Caco-2 (cell line): ENCODE measurements at places on chromosomes 6 and 20.

DNA sequence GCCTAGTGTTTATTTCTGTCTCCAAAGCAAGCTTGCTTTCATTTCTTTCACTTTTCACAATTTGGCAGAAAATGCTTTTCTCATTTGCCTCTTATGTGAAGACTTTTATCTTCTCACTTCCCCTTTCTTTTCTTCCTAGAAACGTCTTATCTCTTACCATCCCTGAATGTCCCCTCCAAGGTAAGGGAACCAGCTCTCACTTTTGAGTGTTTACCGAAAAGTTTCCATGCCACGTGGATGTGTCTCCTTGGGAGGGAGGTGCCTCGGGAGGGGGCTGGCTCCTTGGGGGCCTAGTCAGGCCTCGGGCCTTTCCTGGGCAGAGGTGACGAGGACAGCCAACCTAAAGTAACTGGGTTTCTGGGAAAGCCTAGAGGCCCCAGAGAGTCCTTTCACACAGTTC is 127.4 kb downstream of the CD24 start:
- H3K27me3 ChIP-seq = no peaks in the 10 kb centered on the region
- DNase-seq = no peak
- H3K4me1 ChIP-seq = no peaks in the 10 kb centered on the region
- H3K4me3 ChIP-seq = no peak overlapping the region
- H3K27ac ChIP-seq = no peak overlapping the region

GRCh38 chr6:112441607-112442006 is 94.5 kb downstream of the RFPL4B start:
- no peaks in the 10 kb centered on the region for H3K36me3 ChIP-seq
- no peaks in the 10 kb centered on the region for H3K27me3 ChIP-seq
- H3K4me3 ChIP-seq = no peak overlapping the region
- H3K27ac ChIP-seq = no peak overlapping the region
- H3K4me1 ChIP-seq = peaks cover 26% of the 10 kb centered on the region

- peak within 1 kb of the TSS; percentile 80 for H3K27ac ChIP-seq
- DNase-seq = peak; percentile 92
- H3K36me3 ChIP-seq = peaks cover 2% of the 10 kb centered on the region; the same call in 1 of the 2 replicates
- H3K4me1 ChIP-seq = peaks cover 4% of the 10 kb centered on the region
- H3K27me3 ChIP-seq = no peaks in the 10 kb centered on the region
These were observed at the start of gene SOD2 for GRCh38 chr6:159693128-159693893. Gene SOD2 (minus strand): TSS chr6:159693241. CDS start chr6:159693167, 74 bp downstream.

DNA sequence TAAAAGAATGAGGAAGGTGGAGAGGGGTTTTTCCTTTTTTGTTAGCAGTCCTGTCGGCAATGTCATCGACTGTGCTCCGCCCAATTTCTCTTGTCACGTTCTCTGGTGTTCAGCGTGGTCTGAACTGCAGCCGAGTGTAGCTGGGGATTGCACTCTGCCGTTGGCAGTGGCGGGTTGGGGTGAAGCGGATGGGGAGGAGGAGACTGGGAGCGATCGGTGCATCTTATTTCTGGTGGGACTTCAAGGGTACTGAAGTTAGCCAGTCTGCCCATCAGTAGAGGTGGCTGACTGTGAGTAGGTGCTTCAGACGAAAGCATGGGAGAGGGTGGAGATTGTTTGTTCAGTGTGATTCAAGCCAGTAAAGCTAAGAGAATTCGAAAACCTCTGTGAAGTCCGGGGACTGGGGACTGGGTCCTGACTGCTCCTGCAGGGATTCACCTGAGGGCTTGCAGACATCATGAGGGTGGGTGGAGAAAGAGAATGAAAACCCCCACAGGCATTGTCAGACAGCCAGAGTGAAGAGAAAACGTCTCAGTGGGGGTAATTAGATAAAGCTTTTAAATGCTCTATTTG is 5.1 kb downstream of the RREB1 start:
- peak overlapping the region; percentile 19 for H3K4me3 ChIP-seq
- peak overlapping the region; percentile 36 for H3K27ac ChIP-seq
- DNase-seq = peak; percentile 30

- H3K27me3 ChIP-seq = no peaks in the 10 kb centered on the region
- no peak overlapping the region for H3K4me3 ChIP-seq
- H3K4me1 ChIP-seq = no peaks in the 10 kb centered on the region
- no peak for DNase-seq
These were observed 414 bp downstream of the SIM1 start for GRCh38 chr6:100464162-100464851.

- no peaks in the 10 kb centered on the region for H3K36me3 ChIP-seq
- DNase-seq = peak; percentile 73
- H3K4me3 ChIP-seq = peak overlapping the region; percentile 46
- 0 out of 2 replicates have a peak, but pooled peaks cover 4% of the 10 kb centered on the region for H3K4me1 ChIP-seq
These were observed 46.3 kb downstream of the OR2B2 start for GRCh38 chr6:27865850-27866356.

DNA sequence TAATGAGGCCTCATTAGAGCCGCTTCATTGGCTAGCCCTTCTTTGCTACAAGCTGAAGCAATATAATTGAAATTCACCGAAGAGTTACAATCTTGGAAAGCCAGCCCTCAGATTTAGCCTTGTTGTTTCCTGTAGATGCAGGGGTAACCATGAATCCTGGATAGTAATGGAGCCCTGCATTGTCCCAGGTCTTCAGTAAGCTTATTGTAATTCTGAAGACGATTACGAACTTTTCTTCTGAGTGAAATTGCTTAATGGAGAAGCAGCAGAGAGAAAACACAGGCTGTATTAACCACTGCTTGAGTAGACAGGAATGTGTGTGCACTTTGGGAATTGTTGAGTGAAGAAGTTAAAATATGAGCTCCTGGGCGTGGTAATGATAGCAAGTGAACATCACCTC is 26.3 kb upstream of the NAA20 start:
- H3K4me3 ChIP-seq = no peak overlapping the region
- peak overlapping the region; percentile 70 for H3K27ac ChIP-seq
- H3K4me1 ChIP-seq = peaks cover 45% of the 10 kb centered on the region
- no peaks in the 10 kb centered on the region for H3K27me3 ChIP-seq
- DNase-seq = no peak

GRCh38 chr6:129251669-129252376 is 368.9 kb downstream of the LAMA2 start:
- H3K36me3 ChIP-seq = no peaks in the 10 kb centered on the region
- H3K4me3 ChIP-seq = no peak overlapping the region
- no peaks in the 10 kb centered on the region for H3K4me1 ChIP-seq
- H3K27ac ChIP-seq = no peak overlapping the region
- peak; percentile 74 for DNase-seq
- H3K27me3 ChIP-seq = no peaks in the 10 kb centered on the region

- H3K4me1 ChIP-seq = no peaks in the 10 kb centered on the region
- no peak overlapping the region for H3K27ac ChIP-seq
- H3K27me3 ChIP-seq = no peaks in the 10 kb centered on the region
- H3K4me3 ChIP-seq = no peak overlapping the region
- no peak for DNase-seq
These were observed 9.9 kb downstream of the KIAA1755 start for GRCh38 chr20:38250609-38251008.

GRCh38 chr6:118896339-118897136 is 2.6 kb downstream of the ASF1A start:
- no peak overlapping the region for H3K4me3 ChIP-seq
- H3K4me1 ChIP-seq = peaks cover 6% of the 10 kb centered on the region; the same call in 1 of the 2 replicates

DNA sequence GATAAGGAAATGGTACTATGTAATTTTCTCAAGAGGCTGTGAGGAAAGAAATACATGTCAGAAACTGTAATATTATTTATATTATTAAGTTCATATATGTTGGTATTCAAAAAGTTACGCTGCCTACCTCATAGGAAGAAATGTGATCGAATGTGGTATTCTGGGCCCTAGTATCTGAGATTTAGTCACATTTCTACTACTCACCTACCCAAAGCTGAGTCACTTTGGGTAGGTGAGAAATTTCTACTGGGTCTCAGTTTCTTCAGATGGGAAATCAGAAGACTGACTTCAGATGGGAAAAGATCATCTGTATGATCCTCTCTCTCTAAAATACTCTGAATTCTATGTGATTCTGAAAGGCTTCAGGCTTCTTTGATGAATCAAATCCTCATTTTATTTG is 411.0 kb downstream of the SYNE1 start:
- peaks cover 2% of the 10 kb centered on the region; the same call in 1 of the 2 replicates for H3K36me3 ChIP-seq
- no peak overlapping the region for H3K4me3 ChIP-seq
- no peaks in the 10 kb centered on the region for H3K27me3 ChIP-seq
- DNase-seq = no peak

GRCh38 chr6:14738933-14739332 is 506.9 kb upstream of the JARID2 start:
- no peak overlapping the region for H3K4me3 ChIP-seq
- no peak overlapping the region for H3K27ac ChIP-seq
- H3K4me1 ChIP-seq = peaks cover 3% of the 10 kb centered on the region; the same call in 1 of the 2 replicates
- DNase-seq = no peak

GRCh38 chr20:428658-429200 is 20.6 kb downstream of the RBCK1 start:
- no peaks in the 10 kb centered on the region for H3K4me1 ChIP-seq
- no peak overlapping the region for H3K4me3 ChIP-seq
- H3K36me3 ChIP-seq = no peaks in the 10 kb centered on the region

DNA sequence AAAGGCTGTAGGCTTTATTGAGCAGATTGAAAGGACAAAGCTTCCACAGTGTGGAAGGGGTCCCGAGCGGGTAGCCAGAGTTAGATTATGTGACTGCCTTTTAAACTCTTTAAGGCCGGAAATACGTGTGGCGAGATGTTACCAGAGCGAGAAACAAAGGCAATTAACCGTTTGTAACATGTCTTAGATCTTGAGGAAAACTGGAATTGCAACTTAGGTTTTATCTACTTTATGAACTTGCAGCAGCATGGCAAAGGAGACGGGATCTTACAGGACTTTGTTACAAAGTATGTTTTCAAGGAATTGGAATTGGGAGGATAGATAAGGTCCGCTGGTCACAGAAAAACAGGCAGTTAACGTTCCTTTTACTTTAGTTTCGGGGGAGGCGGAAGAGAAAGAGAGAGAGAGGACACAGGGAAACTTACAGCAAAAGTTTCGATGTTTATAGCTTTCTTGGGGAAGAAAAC is 594.7 kb upstream of the ADGRB3 start:
- no peak for DNase-seq
- H3K36me3 ChIP-seq = no peaks in the 10 kb centered on the region
- H3K27me3 ChIP-seq = no peaks in the 10 kb centered on the region
- no peak overlapping the region for H3K27ac ChIP-seq
- no peak overlapping the region for H3K4me3 ChIP-seq

DNA sequence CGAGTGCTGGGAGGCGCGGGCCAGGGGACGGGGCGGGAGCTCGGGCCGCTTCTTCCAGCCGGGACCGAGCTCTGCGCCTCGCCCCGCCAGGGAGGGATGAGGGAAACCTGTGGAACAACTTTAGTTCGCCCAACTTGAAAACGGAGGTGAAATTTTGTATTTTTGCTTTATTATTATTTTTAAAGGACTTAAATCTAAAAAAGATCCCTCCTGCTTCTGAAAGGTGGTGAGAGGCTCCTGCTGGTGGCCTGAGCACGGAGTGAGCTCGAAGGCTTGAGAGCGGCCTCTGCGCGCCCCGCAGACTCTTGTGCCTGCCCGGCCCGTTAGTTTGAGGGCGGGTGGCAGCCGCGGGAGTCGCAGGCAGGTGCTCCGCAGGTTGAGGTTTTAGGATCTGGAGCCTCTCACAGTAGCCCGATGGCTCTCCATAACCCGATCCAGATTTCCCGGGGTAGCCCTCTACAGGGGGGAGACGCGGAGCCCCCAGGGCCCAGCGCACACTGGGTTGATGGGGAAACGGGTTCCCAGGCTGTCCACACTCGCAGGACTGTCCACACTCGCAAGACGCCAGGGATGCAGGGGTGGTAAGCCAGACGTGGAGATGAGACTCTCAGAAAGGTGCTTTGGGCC is 46.2 kb upstream of the SUPT3H start:
- H3K36me3 ChIP-seq = no peaks in the 10 kb centered on the region
- H3K27me3 ChIP-seq = peaks cover 13% of the 10 kb centered on the region
- no peak overlapping the region for H3K27ac ChIP-seq
- no peak for DNase-seq

GRCh38 chr6:141259807-141260206 is 872.9 kb upstream of the GJE1 start:
- no peaks in the 10 kb centered on the region for H3K4me1 ChIP-seq
- no peaks in the 10 kb centered on the region for H3K36me3 ChIP-seq
- DNase-seq = no peak
- H3K27ac ChIP-seq = no peak overlapping the region
- H3K4me3 ChIP-seq = no peak overlapping the region

DNA sequence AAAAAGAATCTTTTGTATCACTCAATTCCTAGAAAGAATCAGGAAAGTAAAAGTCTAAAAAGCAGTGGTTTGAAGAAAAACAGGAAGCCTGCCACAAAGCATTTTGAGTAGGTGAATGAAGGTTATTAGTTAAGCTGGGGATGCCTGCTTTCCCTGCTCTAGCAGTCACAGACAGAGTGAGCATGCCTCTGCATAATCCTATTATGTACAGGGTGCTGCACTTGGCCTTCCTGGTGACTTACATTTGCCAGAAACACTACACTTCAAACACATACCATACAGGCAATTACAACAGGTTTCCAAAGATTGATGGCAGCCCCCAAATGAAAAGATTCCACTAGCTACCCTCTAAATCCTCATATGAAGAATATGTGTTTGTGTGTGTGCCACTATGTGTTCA is 130.8 kb downstream of the TPBG start:
- no peaks in the 10 kb centered on the region for H3K27me3 ChIP-seq
- no peaks in the 10 kb centered on the region for H3K36me3 ChIP-seq
- H3K27ac ChIP-seq = no peak overlapping the region
- H3K4me1 ChIP-seq = no peaks in the 10 kb centered on the region

GRCh38 chr6:142384519-142385254 is 82.9 kb downstream of the ADGRG6 start:
- DNase-seq = no peak
- no peak overlapping the region for H3K27ac ChIP-seq
- no peak overlapping the region for H3K4me3 ChIP-seq
- H3K36me3 ChIP-seq = peaks cover 2% of the 10 kb centered on the region; the same call in 1 of the 2 replicates
- H3K27me3 ChIP-seq = no peaks in the 10 kb centered on the region

- no peaks in the 10 kb centered on the region for H3K36me3 ChIP-seq
- H3K4me1 ChIP-seq = no peaks in the 10 kb centered on the region
- H3K27me3 ChIP-seq = peaks cover 2% of the 10 kb centered on the region; the same call in 1 of the 2 replicates
- no peak overlapping the region for H3K4me3 ChIP-seq
- no peak for DNase-seq
These were observed 26.4 kb upstream of the PRELID3B start for GRCh38 chr20:59069026-59069425.

DNA sequence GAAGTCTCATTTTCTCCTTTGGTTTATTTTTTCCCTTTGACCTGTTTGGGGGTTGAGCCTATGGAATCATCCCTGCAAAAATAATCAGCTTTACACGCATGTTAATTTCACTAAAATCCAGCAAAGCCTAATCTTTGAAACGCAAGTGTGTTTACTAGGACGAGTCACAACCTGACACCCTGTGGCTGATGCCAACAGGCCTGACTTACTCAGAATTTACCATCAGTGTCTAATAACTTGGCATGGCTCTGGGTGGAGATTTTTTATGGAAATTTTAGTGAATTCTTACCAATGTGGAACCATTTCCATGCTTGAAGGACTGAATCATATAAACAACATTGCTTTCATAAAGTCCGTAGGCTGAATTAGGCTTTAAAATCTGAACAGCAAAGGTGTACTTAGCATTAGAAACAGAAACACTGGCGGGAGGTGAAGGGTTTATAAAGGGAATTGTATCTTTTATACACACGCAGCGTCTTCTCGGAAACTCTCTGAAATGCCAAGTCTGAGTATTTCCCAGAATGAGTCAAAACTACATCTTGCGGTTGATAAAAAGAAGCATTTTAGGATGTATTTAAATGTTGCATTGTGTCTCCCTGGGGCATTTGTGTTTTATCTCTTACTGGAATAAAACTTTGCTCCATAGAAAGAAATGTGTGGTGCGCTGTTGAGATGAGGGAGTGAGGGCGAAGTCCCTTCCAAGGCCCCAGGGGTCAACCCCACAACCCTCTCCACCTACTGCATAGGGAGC is 81.2 kb downstream of the DACT2 start:
- no peak overlapping the region for H3K27ac ChIP-seq
- no peak for DNase-seq
- peaks cover 3% of the 10 kb centered on the region; the same call in 1 of the 2 replicates for H3K4me1 ChIP-seq
- no peaks in the 10 kb centered on the region for H3K36me3 ChIP-seq
- no peak overlapping the region for H3K4me3 ChIP-seq
